ENCODE measurements at places on chromosomes 4 and X.

- DNase-seq, result peak; percentile 0
Measured at GRCh38 chr4:83282049-83282535, 2.5 kb downstream of the COQ2 start.

- DNase-seq, result no peak
Measured at GRCh38 chrX:128250621-128251020, 198.4 kb upstream of the ACTRT1 start.

DNA sequence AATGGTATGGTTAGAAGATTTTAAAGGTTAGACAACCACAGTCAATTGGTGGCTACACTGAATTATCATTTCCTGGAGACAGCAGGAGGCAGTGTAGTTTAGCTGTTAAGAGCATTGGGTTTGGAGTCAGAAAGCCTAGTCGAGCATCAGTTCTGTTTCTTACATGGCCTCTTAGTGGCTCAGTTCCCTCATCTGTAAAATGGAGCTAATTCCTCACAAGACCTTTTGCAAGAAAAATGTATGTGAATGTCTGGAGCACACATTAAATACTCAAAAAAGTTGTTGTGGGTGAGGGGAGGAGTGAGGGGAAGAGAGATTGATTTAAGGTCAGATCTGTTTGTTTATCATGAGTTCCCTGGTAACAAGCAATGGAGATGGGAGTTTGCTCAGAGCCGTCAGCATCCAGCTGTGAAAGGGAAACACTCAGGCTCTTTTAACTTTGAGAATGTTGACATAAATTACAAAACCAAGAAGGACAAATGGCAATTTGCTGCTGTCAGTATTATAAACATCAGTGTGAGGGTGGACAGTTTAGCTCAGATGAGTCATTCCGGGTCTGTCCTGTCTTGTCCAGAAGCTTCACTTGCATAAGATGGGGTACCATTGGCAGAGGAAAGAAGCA is 98.2 kb upstream of the PGRMC2 start:
- DNase-seq, result no peak

DNA sequence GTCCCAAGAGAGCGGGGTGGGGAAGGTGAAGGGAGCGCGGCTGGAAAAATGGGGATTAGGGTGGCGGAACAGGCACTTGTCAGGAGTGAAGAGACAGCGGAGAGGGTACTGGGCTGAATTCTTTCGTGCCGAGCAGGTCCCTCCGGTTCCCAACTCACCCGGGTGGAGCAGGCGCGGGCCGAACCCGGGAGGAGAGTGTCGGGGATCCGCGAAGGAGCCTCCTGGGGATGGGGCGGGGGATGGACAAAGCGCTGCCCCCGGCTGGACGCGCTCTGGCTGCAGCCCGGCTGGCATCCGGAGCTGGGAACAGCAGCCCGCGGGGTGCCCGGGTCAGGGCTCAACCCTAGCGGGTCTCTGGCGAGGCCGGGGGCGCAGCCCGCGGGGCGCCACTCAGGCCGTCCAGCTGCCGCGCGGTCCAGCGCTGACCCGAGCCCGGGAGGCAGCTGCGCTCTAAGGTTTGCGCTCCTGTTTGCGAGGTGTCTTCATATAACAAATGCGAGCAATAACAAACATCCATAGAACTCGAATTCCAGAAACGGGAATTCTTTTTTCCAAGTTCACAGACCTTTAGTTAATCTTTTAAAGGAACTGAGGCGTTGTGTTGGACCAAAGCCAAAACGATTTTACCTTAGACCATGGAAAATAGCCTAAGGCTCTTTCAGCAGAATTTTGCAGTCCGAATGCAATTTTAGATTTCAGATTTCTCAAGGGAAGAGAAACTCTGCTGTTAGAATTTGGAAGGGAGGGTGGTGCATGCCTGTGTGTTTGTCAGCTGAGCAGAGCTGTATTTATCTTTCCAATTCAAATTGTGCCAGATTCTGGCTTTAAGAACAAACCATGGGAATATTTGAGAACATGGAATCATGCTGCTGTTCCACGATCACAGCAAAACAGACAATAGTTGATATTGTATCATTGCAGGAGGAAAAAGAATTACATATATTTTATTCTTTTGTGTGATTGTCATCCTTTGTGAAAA is 744 bp downstream of the NPY5R start:
- no peak for DNase-seq

- DNase-seq, result no peak
Measured at GRCh38 chr4:2663275-2663674, 92.9 kb downstream of the TNIP2 start.

DNA sequence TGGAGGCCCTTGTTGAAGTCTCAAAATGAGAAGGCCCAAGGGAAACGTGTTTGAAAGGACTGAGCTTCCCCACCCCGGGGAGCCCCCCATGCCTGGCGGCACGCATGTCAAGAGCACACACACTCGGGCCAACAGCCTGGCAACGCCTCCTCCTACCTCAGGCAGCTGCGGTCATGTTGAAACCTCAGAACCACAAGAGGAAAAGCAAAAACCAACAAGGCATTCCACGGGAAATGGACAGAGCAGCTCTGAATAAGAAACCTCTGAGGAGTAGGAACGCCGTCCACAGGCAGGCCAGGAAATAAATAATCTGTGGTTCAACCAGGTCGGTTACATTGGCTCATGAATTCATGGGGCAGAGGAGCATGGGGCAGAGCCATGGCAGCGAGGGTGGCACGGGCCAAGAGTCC is 95.7 kb upstream of the AFAP1 start:
- peak; percentile 84 for DNase-seq

- DNase-seq, result no peak
Measured at GRCh38 chr4:67556436-67556835, 2.1 kb upstream of the STAP1 start.

DNA sequence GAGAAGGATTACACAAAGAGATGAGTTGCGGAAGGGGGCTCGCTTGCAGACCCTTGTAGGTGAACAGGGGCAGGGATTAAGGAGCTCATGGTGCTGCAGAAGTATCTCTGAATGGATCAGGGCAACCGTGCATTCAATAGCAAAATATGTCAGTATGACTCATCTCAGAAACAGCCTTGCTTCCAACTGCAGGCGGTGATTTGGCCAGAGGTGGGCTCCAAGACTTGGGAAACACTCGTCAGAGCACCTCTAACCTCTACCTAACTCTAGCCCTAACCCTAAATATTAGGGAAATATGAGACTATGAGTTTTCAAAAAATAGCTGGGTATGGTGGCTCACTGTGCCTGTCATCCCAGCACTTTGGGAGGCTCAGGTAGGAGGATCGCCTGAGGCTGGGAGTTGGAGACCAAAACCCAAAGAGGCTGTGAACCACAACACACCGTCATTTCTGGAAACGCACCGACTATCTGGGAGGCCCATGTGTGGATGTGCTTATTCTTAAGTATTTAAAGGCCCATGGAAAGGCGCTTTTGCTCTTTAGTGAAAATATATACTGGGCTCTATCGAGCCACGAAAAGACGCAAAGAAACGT is 102.6 kb downstream of the DHRSX start:
- no peak for DNase-seq

DNA sequence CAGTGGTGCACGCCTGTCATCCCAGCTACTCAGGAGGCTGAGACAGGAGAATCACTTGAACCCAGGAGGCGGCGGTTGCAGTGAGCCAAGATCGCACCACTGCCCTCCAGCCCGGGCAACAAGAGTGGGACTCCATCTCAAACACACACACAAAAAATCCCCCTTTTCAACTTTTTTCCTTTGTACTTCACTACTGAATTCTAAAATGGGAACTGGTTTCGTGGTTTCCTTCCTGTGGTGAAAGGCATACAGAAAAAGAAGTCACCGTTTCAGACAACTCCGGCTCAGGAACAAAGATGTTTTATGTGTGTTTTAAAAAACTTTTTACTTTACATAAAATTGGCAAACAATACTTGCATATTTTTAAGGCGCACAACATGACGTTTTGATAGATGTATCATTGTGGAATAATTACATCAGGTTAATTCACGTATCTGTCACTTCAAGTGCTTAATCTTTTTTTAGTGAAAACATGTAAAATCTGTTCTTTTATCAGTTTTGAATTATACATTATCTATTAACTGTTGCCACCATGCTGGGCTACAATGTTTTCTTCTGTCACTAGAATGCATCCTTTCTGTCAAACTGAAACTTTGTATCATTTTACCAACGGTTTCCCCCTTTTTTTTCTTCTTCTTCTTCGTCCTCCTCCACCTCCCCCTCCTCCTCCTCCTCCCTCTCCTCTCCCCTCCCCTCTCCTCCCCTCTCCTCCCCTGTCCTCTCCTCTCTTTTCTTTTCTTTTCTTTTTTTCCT is 186.0 kb downstream of the CRLF2 start:
- DNase-seq, result no peak

DNA sequence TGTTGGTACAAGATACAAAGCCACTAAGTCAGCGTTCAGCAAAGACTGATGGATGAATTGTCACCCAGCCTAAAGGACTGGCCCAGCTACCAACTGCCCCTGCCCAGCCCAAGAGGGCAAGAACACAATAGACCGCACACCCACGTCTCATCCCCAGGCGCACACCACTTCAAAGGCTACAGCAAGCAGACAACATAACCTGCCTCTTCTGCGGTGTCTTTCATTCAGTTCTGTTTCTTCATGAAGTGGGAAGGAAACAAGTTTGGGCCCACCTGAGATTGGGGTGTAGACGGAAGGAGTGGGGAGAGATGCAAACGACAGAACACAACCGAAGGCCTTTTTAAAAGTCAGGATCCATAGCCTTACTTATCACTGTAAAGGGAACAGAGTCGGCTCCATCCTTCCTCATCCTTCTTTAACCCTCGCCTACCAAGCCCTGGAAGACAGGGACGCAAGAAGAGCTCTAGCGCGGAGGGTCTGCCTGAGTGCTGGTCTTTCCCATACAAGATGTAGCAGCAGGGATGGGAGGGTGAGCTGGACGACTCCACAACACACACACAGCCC is 691 bp downstream of the SCARB2 start:
- no peak for DNase-seq

- DNase-seq, result no peak
Measured at GRCh38 chr4:143095447-143095846, 89.3 kb upstream of the USP38 start.

DNA sequence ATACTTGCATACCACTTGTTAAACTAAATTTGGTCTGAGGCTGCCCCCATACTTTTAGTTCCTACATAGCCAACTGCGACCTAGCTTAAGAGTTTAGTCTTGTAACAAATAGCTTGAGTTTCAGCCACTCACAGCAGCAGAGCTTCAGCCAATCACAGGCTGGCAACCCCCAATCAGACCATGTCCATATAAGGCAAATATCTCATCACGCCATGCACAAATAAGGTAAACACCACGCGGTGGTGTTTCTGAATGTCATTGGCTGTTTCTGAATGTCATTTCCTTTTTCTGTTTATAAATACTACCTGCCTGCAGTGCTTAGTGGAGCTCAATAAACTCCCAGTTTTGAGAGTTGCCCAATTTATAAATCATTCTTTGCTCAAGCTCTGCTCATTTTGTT is 143.1 kb upstream of the MAD2L1 start:
- no peak for DNase-seq

DNA sequence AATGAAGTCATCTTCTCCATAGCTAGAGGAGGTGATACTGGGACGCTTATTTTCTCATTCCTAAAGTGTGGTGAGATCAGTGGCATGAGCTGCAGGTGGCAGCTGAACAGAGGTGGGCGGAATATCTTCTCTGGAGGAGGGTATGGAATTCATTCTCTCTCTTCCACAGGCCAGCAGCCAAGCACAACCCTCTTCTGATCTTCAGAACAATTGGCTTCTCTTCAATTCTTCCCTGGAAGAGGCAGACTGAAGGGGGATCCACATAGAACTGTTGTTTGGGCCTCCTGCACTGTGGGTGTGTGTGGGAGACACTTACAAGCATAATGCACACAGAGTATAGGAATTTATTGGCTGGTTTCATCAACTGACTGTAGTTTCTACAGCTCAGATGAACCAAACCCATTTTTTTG is 180.4 kb upstream of the RASGEF1B start:
- DNase-seq, result no peak

DNA sequence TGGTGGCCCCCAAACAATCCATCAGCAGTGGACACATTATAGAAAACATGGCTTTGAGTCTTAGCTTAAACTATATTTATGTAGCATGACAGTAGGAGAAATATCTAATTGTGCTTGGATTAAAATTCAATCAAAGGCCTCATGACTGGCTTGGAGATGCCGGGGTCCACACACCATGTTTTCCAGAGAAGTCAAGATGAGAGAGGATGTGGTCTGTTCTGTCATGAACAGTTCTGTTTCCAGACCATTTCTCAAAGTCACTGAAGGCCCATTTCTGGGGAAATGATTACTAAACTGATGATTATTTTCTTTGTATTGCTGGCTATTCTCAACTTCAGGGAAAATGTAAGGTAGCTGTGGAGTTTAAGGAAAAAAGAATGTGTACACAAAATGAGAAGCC is 76.3 kb downstream of the C4orf51 start:
- no peak for DNase-seq

DNA sequence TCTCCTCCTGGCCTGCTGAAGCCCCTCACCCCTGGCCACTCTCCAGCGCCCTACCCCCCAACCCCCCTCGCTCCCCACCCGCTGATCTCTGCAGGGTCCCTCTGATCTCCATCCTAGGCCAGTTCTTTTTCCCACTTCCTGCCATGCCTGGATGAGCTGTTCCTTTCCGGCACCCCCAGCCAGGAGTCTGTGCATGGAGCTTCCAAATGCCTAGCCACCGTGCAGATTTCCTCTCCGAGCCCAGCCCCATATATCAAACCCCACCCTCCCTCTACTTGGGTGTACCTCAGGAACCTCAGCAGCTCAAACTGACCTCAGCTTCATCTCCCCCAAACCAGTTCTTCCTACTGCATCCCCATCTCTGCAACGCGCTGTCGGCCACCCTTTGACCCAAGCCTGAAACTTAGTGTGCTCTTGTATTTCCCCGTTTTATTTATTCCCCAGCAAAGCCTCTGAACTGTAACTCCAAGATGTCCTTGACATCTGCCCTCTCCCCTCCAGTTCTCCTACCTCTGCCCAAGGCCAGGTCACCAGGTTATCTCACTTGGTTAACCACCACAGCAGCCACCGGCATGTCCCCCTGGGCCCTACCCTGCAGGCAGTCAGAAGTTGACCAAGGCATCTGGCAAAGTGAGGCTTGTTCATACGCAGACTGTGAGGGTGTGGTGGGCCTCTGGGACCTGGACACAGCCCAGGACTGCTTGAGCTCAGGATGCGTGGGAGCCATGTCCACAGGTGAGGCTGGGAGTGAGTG is 194.9 kb upstream of the PSAPL1 start:
- no peak for DNase-seq

- DNase-seq, result no peak
Measured at GRCh38 chr4:173835903-173836302, 305.9 kb upstream of the HAND2 start.
